Stimulated activated CD4-positive, alpha-beta T cell treated with anti-CD3 and anti-CD28 coated beads, Interleukin-12 subunit alpha, Interleukin-12 subunit beta, amount 100 ng/mL, for 4 hours (primary cell): ENCODE measurements at places on chromosomes 5 and 9.

DNA sequence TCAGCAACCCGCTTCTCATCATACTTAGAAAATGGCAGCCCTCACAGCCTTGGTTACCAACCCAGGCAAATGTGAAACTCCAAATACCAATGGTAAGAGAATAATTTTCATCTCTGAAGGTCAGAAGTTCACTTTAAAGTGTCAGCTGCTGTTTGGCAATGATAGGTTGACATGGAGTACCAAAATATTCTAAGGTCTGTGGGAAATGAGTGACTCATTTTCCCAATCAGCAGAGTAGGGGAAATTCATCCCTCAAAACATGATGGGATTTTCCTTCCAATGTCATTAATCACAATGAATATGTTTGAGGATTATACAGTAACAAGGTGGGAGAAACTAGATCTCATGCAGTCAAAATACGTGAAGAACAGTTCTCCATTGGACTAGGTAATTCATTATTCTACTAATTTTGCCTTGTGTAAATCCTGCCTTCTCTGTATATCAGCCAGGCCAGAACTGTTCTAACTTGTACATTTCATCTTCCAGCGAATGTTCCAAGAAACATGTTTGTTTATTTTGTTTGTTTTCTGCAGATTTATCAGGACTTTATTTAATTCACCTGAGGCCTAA, 53.1 kb upstream of the ERBIN start:
- DNase-seq: no peak

DNA sequence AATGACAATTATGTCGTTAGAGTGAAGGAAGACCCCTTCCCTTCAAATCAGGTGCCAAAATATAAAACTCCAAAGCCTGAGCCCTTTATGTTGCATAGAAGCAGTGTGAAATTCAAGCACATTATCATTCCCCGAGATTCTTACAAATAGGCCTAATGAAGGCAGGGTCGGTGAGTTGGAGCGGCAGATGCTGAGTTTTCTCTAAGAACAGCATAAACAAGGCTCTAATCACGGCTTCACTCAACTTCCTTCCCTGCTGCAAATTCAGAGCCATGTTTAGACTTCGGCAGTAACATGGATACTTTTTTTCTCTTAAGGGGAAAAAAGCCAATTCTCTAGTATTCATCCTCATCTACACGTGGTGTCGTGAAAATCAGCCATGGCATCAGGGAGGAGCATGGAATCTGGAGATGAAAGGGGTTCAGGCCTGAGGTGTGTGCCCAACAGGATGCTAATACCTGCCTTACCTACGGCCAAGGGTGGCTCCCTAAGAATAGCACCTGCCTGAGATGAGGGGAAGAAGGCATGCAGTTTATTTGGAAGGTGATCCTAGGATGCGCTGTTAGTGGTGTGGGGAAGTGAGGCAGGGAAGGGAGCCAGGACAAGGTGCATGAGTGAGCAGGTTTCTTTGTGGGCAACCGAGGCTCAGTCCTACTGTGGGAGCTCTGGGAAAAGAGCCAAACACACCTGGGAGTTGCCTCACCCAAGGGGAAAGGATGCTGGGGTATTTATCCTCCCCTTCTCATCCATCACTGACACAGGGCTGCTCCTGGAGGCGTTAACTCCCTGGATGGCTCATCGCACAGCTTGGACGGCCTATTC, 146.8 kb upstream of the TBC1D2 start:
- DNase-seq: no peak

DNA sequence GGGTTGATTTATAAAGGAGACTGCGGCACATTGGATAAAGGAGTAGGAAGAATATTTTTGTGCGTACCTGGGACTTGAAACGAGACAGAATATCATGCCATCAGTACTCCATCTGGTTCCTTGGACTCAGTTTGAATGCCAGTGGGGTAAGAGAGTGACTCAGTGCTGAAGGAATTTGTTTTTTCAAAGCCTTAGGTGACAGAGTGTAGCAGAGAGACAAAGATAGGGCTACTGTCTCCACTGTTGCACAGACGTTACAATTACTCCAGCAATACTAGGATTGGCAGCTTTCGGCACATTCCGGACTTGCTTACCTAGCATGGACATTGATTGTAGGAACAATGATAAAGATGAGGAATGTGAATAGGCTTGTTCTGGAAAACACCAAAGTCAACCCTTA, 250.7 kb downstream of the KCTD16 start:
- DNase-seq: no peak

GRCh38 chr5:59795141-59795540, 98.4 kb downstream of the PDE4D start:
- DNase-seq: no peak

GRCh38 chr5:124007675-124008398, 495.9 kb downstream of the CSNK1G3 start:
- no peak for DNase-seq
